Posterior vena cava (tissue), 2 donors: ENCODE measurements at places on chromosomes 13 and 19. TPM values are rescaled to one million over a fixed set of nuclear protein-coding genes. Genes with fewer than 3 reads are reported as not detected.

Gene ATCAY
- not detected for total RNA-seq

GRCh38 chr19:10800488-10800887, 35.5 kb downstream of the TMED1 start:
- DNase-seq: no peak

GRCh38 chr19:41697198-41697855, 9.3 kb upstream of the CEACAM7 start:
- DNase-seq: peak; percentile 59

Gene ZBTB7A
- 41.8 TPM for total RNA-seq

Gene KCNJ14
- total RNA-seq: 0.52 TPM

DNA sequence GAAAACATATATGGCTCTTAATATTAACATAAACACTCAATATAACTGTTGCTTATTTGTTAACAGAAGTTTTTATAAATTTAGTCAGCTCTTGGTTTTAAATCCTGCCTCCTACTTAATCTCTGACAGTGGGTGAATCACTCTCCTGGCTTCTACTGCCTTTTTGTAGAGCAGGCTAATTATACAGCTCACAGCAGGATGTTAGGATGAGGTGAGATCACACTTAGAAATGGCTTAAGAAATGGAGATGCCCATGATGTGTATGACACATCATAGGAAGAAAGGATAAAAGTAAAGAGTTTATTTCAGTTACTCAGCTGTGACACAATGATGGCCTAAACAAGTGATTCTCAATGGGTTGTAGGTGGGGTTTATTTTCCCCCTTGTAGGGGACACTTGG, 345.6 kb downstream of the SPRY2 start:
- no peak for DNase-seq

GRCh38 chr19:28687296-28687695, 525.7 kb downstream of the UQCRFS1 start:
- no peak for DNase-seq

GRCh38 chr19:53977429-53977990, 13.9 kb upstream of the CACNG6 start:
- DNase-seq: no peak

GRCh38 chr19:35363711-35364425, 5.6 kb downstream of the FFAR3 start:
- peak; percentile 76 for DNase-seq

Gene ADGRE3
- 0.23 TPM for total RNA-seq

Gene SUPT5H
- 74.9 TPM for total RNA-seq

DNA sequence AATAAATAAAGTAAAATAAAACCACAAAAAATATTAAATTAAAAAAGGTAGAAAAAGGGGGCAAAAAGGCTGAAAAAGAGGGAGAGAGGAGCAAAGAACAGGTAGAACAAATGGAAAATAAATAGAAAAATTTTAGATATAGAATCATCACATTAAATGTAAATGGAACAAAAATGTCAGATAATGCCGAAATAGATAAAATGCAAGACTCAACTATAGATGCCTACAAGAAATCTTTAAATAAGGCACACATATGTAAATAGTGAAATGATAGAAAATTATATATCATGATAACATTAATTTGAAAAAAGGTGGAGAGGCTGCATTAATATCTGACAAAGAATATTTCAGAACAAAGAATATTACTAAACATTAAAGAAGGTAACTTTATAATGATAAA, 477.1 kb upstream of the SPRY2 start:
- no peak for DNase-seq

DNA sequence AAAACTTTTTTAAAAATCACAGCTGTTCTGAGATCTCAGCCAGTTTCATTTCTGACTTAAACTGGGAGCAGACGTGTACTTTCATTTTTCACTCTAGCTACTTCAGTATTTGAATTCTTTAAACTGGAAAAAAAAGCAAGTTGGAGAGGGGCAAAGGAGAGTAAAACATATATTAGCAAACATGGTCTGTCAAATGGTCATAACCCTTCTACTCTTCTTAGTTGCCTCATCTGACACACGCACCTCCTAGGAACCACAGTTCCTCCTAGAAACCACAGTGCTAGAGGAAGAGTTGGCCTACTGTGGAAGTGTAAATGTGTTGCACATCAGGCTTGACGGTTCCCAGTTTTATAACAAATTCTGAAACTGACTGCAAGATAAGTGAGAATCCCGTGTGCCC, 47.2 kb downstream of the TM9SF2 start:
- DNase-seq: no peak

GRCh38 chr19:30686826-30687566, 314.8 kb downstream of the ZNF536 start:
- no peak for DNase-seq

DNA sequence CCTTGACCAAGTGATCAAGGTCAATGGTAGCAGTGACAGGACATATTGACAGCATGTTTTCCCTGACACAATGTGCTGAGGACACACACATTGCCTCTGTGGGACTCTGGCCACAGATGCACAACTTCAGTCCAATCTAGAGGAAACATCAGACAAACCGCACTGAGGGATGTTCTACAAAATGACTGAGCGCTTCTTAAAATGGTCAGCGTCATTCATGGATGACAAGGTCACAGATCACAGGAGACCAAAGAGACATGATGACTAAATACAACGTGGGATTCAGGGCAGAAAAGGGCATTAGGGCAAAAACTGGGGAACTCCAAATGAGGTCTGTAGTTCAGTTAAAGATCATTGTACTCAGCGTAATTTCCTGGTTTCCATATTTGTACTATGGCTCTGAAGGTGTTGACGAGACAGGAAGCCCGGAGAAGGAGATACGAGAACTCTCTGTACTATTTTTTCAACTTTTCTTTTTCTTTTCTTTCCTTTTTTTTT, 20.6 kb downstream of the PBX4 start:
- no peak for DNase-seq

DNA sequence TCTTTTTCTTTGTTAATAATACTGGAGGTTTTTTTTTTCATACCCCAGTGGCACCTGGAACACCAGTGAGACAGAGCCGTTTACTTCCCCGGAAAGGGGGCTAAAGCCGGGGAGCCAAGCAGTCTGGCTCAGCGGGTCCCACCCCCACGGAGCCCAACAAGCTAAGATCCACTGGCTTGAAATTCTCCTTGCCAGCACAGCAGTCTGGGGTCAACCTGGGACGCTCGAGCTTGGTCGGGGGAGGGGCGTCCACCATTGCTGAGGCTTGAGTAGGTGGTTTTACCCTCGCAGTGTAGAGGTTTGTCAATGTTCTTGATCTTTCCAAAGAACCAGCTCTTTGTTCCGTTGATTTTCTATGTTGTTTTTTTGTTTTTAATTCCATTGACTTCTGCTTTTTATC, 94.6 kb upstream of the DIAPH3 start:
- DNase-seq: no peak

GRCh38 chr19:9407827-9408226, 27.5 kb downstream of the ZNF266 start:
- no peak for DNase-seq

DNA sequence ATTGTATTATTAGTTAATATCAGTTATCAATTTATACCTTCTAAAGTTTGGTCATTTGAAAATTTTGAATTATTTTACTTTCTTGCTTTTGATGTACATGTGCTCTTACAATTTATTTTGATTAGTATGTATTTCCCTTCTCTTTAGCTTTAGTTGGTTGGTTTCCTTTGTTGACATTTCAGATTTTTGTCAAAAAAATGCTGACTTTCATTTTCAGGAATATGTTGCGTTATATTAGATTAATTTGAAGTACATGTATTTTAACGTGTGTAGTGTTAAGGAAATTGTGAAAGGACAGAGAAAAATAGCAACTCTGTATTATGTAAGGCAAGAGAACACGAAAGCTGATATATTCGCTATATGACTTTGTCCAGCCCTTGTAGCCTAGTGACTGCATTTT, 342.9 kb upstream of the SLITRK6 start:
- no peak for DNase-seq

- peak; percentile 95 for DNase-seq
Observed at GRCh38 chr19:47226426-47227351, 4.3 kb downstream of the BBC3 start.

Gene FGF22
- not detected for total RNA-seq

Gene EMC10
- total RNA-seq: 60.2 TPM

GRCh38 chr19:6599866-6600454, 9.0 kb upstream of the CD70 start:
- no peak for DNase-seq

Gene SHC2
- 21.9 TPM for total RNA-seq

- DNase-seq: no peak
Observed at GRCh38 chr19:19348266-19348665, 27.6 kb downstream of the MAU2 start.

Gene KIR2DL1
- not detected for total RNA-seq

Gene NLRP5
- not detected for total RNA-seq

DNA sequence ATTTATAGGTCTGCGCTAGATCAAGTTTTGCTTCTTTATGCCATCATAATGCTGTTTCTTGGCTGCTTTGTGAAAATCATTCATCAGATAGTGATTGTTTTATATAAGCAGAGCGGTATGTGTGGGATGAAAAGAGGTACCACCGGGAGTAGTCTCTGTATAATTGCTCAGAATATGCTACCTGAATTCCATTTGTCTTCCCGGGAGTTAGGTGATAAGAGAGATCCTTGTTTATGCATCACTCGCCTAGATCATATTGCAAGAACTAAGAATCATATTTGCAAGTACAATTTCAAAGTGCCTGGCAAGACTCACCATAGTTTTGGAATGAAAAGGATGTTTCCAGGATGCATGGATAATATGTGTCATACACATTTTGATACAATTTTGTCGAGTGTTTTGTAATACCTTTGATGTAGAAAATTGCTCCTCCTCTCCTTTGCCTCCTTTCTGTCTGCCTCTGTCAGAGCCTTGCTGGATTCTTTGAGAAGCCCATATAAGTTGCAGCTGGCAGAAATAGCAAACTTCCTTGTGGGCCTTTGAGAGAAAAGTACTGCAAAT, 1306.0 kb upstream of the SLC10A2 start:
- DNase-seq: no peak

Gene NCR1
- 0.29 TPM for total RNA-seq

Gene SYDE1
- total RNA-seq: 44.6 TPM

Gene ZNF763
- 2.4 TPM for total RNA-seq

Gene RFPL4A
- total RNA-seq: not detected

Gene LYPD3
- total RNA-seq: 0.60 TPM

- no peak for DNase-seq
Observed at GRCh38 chr13:51252954-51253532, 30.8 kb downstream of the FAM124A start.

- DNase-seq: no peak
Observed at GRCh38 chr13:70580825-70581224, 472.6 kb upstream of the KLHL1 start.

DNA sequence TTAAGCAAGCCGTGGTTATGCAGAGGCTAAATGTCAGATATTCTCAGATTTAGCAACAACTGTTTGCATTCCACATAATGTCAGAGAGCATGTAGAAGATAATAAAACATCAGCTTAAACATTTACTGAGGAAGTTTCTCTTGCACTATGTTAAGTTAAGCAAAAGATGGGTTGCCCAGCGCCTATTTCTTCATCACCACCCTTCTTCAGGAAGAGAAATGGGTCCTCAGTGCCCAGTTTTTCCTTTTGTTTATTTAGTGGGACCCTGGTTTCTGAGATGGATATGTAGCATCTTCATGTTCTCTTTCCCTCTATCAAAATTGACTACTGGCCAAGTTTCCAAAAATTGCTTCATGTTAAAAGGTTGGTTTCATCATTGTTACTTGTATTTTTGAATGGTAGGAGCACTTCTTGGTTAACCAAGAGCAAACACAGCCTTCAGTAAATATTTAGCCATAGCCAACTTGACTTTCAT, 356.8 kb downstream of the RFC3 start:
- DNase-seq: no peak

Gene SHKBP1
- total RNA-seq: 43.8 TPM
